ENCODE measurements at places on chromosomes 12 and 14.

DNA sequence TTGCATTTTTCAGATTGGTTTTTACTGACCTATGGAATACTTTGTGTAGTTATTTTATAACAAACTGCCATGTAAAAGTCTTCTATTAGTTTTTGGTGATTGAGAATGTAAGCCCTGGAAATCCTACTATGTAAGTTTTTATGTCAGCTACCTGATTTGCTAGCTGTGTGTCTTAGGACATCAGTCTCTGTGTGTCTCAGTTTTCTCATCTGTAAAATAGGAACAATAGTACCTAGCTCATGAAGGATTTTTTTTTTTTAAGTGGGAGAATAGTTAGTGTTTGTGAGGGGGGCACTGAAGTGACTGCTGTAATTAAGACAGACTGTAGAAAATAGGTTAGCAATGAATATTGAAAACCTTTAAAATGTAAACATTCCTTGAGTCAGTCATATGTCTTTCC, 51.9 kb upstream of the KCNMB4 start:
- DNase-seq: no peak

DNA sequence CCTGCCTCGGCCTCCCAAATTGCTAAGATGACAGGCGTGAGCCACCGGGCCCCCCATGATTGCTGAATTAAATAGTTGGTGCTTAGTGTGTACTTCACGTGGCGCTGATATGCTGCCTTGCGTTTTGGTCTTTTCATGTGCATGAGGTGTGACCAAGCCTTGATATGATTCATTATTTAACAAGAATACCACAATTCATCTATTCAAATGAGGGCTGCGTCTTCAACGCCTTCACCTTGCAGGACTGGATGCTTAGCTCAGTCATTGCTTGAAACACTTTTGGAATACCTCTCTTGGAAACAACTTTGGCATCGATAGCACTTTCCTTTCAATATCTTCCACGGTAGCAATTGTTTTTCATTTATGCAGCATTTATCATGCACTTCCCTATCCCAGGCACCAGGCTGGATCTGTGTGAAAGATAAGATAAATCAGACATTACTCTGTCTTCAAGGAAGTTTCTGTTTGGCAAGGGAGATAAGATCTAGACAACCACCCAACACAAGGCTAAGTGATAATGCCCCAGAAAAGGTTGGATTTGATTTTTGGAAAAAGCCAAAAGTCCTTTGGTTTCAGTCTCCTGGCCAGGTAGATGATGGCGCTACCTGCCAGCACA, 1.3 kb upstream of the TEAD4 start:
- DNase-seq: no peak

GRCh38 chr14:45068396-45068795, 15.5 kb upstream of the PRPF39 start:
- DNase-seq: no peak

DNA sequence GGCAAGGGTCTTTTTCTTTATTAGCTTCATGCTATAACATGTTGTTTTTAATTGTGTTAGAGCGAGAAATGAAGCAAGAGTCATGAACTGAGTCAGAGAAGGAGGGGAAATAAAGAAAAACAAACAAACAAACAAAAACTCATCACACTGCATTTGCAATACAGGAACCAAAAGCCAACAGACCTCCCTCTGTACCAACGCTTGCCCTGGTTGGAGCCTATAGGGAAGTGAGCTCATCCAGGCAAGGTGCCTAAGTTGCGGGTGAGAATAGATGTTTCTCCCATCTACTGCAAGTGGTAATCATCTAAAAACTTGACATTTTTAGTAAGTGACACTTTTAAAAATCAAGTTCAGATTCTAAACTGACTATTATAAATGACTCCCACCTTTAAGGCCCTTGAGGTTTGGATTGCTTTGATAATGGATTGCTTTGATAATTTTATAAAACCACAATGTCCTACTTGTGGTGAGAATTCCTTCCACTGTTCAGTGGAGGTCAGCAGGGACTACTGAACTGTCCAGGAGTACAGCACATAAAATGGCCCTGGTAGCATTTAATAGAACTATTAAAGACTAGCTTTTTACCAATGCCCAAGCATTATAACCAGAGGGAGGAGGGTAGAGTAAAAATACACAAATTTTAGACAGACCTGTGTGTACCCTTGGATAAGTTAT, 31.3 kb downstream of the SLC38A1 start:
- no peak for DNase-seq

DNA sequence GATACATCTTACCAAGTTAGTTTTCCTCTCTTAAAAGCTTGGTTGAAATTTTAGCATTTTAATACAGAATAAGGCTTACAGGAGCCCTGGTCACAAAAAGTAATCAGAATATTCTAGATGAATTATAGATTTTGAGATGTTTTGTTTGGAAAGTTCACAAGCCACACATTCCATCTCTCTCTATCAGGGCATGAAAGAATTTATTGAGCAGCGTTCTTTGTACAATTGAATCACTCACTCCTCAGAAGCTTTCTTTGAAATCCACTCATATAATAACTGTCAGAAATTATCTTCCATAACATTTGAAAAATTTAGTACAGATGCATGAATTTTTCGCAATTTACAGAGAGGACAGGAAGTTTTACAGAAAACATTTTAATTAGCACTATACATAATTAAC, 938.6 kb upstream of the MDGA2 start:
- DNase-seq: no peak

GRCh38 chr12:81207173-81207572, 129.3 kb downstream of the ACSS3 start:
- no peak for DNase-seq

DNA sequence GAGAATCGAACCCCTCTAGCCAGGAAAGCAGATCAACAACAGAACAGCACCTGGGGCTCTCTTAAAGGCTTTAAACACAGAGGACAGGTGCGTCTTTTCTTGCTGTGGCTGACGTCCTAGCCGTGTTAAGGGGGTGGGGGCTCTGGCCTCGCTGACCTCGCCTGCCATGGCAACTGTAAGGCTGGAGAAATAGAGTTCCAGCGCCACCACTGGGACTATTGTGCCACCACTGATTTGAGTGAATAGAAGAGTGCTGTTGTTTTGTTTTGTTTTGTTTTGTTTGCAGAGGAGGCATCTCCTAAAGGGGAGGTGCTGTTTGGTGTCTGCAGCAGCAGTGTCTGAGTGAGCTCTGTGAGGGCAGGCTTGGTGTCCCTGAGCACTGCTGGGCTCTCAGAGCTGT, 34.2 kb upstream of the PRMT8 start:
- peak; percentile 79 for DNase-seq

DNA sequence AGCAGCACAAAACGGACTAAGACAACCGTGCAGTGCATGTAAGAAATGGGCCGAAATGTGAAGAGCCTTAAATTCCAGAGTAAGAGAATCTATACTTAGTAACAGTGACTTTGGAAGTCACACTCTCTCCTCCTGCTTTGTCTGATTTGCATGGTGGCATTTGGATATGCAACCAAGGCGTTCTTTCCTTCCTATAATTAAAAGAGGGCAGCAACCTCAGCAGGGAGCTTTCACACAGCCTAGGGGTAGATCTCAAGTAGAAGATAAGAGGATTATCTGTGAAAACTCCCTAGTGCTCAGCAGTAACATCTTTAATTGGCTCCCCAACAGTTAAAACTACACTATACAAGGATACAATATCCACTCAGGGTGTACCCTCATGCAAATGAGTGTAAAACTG, 16.5 kb downstream of the GMFB start:
- no peak for DNase-seq

DNA sequence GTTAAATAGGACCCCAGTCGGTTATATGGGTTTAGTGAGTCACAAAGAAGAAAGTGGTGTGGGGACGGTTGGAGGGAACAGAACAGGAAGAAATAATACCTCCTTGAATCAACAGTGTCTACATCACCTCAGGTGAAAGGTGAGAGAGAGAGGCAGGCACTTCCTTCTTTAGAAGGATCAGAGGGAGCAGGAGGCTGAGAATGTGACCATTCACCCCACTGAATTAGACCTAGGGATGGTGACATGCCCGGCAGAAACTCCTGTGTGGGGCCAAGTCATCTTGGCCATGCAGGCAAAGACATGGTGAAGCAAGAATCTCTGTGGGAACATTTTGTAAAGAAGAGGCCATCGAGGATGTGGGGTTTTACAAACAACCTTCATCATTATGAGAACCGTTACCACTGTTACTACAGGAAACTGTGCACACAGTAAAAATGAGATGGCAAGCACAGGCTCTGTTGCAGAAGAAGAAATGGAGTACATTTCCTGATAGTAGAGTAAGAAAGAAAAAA, 1196.9 kb downstream of the VRK1 start:
- no peak for DNase-seq

- no peak for DNase-seq
These were observed 388.1 kb downstream of the ZFP36L1 start for GRCh38 chr14:68404652-68405183.

DNA sequence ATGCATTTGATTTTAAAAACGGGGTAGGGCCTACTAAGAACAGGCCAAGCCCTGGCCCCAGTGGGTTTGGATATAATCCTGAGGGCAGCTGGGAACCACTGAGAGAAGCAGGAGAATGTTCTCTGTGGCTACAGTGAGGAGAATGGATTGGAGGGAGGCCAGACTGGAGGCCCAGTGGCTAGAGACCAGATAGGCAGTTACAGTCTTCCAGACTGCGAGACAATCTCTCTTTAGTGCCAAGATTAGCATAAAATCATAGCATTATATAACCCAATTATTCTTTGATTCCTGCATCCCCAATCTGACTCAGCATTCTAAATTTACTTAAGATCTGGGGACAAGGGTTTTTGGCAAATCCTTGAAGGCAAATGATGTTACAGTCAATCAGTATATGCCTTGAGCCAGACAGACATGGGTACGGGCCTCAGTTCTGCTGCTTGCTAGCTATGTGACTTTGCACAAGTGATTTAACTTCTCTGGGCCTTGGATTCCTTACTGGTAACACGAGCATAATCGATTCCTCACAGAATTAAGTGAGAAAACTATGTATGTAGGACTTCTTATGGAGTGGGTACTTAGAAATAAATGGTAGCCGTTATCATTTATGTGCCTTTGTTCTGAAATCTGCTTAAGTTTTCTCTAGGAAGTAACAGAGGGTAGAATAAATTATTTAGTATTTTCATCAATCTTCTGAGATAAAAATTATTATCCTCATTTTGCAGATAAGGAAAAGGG, 18.3 kb downstream of the NINJ2 start:
- no peak for DNase-seq

GRCh38 chr14:104353921-104354701, 215.7 kb downstream of the KIF26A start:
- peak; percentile 63 for DNase-seq

GRCh38 chr12:5096241-5096924, 52.7 kb downstream of the KCNA5 start:
- peak; percentile 44 for DNase-seq

- DNase-seq: no peak
These were observed 60.4 kb downstream of the SLC15A4 start for GRCh38 chr12:128763395-128763794.

GRCh38 chr12:46904406-46905238, 78.8 kb upstream of the SLC38A4 start:
- DNase-seq: no peak

- DNase-seq: peak; percentile 40
These were observed 13.0 kb upstream of the TMED2 start for GRCh38 chr12:123571343-123571813.

GRCh38 chr12:66137937-66138336, 7.4 kb upstream of the LLPH start:
- DNase-seq: no peak

- DNase-seq: peak; percentile 89
These were observed 120.9 kb downstream of the TMEM132C start for GRCh38 chr12:128387811-128388422.

GRCh38 chr12:119183942-119184695, 5.4 kb downstream of the HSPB8 start:
- no peak for DNase-seq

GRCh38 chr12:50049254-50050118, 7.9 kb upstream of the ASIC1 start:
- no peak for DNase-seq

- DNase-seq: no peak
These were observed 219.5 kb downstream of the KLHL28 start for GRCh38 chr14:44742202-44742601.

DNA sequence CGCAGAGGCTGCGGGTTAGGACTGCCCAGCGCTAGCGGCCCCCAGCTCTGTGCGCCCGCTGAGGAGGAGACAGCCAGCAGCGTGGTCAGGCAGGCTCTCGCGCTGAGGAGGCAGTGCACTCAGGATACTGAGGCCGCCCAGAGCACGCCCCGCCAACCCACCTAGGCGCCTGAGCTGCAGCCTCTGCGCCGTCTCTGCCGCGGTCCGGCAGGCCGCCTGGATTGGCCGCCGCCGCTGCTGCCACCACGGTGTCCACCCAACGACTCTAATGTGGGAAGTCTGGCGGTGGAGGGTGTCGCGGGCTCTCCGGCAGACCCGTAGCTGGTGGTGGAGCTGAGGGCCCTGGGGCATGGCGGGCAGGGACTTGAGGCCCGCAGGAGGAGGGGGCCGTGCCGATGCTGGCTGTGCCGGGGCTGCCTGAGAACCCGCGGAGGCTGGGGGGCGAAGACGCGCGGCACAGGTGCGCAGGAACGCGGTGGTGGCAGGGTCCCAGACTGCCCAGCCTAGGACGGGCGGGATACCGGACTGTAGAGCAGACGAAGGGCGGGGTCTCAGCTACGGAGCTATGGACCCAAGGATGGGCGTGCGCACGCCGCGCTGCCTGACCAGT, 69.9 kb downstream of the ASCL4 start:
- DNase-seq: peak; percentile 81

GRCh38 chr12:52662093-52662917, 10.3 kb upstream of the KRT2 start:
- DNase-seq: no peak

GRCh38 chr12:88303335-88303734, 161.2 kb downstream of the TMTC3 start:
- no peak for DNase-seq

DNA sequence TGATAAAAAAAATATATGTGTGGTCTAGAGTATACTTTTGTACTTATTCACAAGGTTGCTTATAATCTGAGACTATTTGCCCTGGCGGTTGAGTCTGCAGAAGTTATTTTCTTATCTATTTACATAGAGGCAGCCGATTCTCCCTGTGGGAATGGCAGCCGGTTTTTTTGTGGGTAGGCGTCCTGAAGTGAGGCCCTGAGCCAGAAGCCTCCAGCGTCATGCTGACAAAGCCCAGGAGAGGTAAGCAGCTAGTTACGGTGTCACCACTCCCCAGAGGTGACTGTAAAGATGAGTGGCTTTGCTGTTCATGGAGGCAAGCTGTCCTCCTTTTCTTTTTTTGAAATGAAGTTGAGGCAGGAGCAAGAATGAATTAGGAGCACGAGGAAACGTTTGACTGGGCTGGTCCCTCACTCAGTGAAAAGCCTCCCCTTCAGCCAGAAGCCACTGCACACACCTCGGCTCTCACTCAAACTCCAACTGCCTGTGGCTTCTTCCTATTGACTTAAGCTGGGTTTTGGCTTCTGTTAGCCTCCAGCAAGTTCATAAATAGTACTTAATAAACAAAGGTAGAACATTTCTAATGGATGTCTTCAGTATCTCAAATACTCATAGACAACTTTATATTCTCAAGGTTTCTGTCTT, 21.5 kb downstream of the PAX9 start:
- no peak for DNase-seq

- no peak for DNase-seq
These were observed 200.6 kb downstream of the EFCAB11 start for GRCh38 chr14:89753828-89754412.

GRCh38 chr12:264269-264668, 1.6 kb upstream of the SLC6A13 start:
- DNase-seq: no peak
